ENCODE measurements at places on chromosomes 12 and 14.

DNA sequence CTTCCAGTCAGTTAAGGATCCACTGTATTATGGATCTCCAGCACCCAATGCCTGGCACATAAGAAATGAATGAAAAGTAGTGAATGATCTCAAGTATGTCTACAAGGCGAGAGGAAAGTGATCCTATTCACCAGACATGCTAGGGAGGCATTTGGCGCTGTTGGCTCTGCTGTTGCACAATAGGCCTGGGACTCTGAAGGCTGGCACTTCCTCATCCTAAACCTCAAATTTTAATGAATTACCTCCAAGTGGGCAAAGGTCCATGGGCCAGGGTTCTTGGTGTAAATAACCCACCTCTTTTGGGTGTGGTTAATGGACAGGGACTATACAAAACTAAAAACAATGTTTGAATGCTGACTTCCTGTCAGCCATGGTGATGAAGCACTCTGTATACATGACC is 173.4 kb upstream of the PZP start:
- no peak for DNase-seq

DNA sequence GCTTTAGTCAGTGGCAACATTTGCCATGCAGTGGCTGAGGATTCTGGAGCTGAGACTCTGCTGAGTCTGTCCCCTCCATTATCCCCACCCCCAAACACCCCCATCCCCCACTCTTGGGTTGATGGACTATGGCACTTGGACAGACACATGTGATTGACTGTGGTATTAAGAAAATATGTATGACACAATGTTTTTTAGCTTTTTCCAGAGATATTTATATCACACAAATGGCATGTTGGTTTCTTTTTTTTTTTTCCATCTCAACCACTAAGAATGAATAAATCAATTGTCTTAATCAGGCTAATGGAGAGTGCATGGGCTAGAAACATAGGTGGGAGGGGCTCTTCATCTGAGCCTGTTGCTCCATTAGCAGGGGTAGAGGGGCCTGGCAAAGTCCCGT is 30.7 kb upstream of the MAP1LC3B2 start:
- DNase-seq: no peak

DNA sequence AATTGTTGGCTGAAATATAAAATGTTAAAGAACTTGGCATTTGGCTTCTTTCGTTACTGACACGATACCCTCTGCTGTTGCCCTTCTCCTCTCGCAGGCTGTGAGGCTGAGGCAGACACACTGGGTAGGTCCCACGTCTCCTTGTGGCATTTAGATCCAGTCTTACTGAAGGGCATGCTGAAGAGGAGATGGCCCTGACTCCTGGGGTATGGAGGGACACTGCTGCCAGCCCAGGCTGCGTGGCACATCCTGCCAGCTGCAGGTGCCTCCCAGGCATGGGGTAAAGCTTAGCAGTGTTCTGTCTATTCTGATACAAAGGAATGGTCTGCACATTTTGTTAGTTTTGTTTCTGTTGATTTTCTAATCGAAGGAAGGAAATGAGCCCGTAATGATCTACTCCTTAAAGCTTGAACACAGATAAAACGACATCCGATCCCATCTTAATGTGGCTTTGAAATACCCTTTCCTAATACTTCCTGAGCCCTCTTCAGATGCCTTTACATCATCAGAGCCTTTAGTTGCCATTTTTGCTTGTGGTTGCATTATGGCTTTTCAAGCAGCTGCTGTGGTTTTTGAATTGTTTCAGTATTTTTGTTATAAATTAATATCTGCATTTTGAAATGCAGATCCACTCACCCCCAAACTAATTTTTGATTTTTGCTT is 61.1 kb downstream of the WDR20 start:
- DNase-seq: no peak

- DNase-seq: no peak
These were observed 114.7 kb upstream of the AMN1 start for GRCh38 chr12:31843398-31844095.

DNA sequence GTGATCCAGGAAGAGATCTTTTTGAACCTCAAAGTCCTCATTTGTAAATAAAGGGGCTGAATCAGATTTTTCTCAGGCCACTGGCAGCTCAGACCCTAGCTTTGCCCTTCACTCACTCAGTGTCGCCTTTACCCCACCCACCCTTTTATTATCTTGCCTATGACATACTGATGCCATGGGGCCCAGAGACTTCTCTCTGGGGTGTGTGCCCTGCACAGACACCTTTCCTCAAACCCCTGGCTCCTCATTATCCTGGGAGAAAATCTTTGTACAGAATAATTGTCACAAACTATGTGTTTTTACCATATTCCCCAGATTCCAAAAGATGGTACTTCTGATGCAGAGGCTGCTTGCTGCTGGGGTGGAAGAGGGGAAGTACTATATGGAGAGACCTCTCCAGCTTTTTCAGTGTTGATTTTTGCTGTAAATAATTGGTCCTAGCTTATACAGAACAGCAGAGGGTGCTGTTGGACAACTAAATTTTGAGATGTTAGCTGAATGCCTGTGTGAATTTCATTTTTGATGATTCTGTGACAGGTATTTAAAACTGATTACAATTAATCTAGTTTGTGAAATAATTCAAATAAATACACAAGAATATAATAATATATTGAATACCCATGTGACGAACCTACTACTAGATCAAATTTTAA is 53.9 kb upstream of the DCD start:
- peak; percentile 91 for DNase-seq

- no peak for DNase-seq
These were observed 20.0 kb downstream of the PROX2 start for GRCh38 chr14:74855945-74856344.

GRCh38 chr12:50947933-50948626 is 4.3 kb upstream of the HIGD1C start:
- DNase-seq: no peak

- DNase-seq: no peak
These were observed 213.5 kb upstream of the SLC38A2 start for GRCh38 chr12:46585854-46586621.

GRCh38 chr14:97116546-97116945 is 319.4 kb downstream of the VRK1 start:
- no peak for DNase-seq

GRCh38 chr12:51011955-51012354 is 14.2 kb downstream of the SLC11A2 start:
- no peak for DNase-seq

GRCh38 chr12:34605955-34606748 is 583.9 kb downstream of the ALG10 start:
- no peak for DNase-seq

DNA sequence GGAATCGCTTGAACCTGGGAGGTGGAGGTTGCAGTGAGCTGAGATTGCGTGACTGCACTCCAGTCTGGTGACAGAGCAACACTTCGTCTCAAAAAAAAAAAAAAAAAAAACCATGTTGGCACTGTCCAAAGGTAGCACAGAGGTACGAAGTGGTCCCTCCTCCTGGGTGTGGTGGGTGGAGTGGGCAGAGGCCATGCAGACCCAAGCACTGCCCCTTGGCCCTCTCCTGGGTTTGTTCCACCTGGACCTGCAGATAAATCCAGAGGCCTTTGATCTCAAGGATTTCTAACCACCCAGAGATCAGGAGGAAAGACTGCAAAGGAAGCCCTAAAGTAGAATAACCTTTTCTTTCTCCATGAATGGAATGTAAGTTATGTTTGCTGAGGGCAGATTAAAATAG is 8.7 kb upstream of the GALNT6 start:
- DNase-seq: no peak

GRCh38 chr12:7264538-7264937 is 39.3 kb upstream of the ACSM4 start:
- DNase-seq: no peak

GRCh38 chr14:105857826-105858675 is 331.7 kb downstream of the TMEM121 start:
- DNase-seq: no peak

DNA sequence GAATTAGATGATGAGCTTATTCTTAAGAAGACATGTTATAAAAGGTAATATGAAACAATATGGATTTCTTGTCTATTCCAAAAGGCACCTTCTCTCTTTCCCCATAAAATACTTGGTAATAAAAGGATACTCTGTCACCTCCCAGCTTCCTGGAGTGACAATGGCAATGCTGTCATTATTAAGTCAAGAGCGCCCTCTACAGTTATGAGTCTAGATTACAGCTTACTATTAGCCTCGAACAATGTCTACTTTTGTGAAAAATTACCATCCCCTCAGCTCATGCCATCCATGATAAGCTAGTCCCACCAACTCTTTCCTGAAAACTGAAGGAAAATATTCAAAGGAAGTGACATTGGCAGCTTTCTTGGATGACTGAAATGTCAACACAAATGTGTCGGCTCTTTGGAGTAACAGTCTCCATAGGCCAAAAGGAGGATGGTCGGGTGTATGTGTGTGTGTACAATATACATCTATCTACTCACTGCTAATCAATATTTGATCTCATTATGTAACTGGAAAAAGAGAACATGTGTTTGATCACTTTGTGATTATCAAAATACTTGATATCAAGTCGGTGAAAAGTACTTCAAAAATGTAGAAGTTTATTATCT is 48.7 kb upstream of the CDKN3 start:
- DNase-seq: peak; percentile 45

GRCh38 chr12:92191061-92191460 is 45.4 kb upstream of the BTG1 start:
- DNase-seq: no peak

DNA sequence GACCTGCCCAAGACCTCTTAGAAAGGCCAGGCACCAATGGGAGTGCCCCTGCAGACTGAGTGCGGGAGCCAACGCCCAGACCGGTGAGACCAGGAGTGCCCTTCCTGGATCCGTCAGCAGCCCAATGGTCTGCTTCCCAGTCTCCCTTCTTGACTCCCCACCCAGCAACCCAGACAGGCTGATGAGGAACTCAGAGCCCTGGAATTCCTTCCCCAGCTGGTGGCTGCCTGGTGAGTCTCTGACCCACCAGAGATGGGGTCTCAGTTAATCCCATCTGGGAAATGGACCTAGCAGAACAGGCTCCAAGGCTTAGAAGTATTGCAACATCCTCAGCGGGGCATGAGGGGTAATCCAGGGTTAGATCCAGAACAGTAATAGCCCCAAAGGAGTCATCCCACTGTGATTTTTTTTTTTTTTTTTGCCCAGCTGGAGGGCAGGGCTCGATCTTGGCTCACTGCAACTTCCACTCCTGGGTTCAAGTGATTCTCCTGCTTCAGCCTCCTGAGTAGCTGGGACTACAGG is 1.5 kb upstream of the RASAL1 start:
- DNase-seq: no peak

- DNase-seq: no peak
These were observed 17.1 kb upstream of the VDR start for GRCh38 chr12:47921907-47922306.

GRCh38 chr12:102885043-102885932 is 31.8 kb downstream of the PAH start:
- DNase-seq: no peak

GRCh38 chr14:80584744-80585505 is 356.6 kb downstream of the CEP128 start:
- no peak for DNase-seq

GRCh38 chr12:82299319-82300025 is 58.7 kb downstream of the CCDC59 start:
- peak; percentile 60 for DNase-seq

GRCh38 chr12:132204793-132205270 is 60.6 kb downstream of the NOC4L start:
- no peak for DNase-seq

- no peak for DNase-seq
These were observed 263.2 kb upstream of the NPAS3 start for GRCh38 chr14:32675433-32675832.

- DNase-seq: peak; percentile 14
These were observed 1.4 kb downstream of the SGPP1 start for GRCh38 chr14:63726499-63726898.

GRCh38 chr12:52205612-52206303 is 13.9 kb upstream of the KRT80 start:
- DNase-seq: no peak

DNA sequence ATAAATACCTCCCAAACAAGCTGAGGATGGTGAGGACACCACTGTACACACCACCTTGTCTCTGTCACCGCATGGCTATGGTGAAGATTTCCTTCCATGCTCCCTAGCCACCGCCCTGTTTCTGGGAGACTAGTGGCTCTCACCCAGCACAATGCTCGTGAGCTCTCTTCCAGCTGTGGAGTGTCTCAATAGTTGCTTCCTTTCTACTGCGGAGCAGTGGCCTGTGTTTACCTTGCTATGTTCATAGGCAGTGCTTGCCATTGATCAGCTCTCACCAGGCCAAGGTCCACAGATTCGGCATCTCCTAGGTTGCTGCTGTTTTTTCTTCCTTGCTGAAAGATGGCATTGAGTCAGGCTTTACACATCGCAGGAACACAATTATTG is 313.6 kb upstream of the RTL1 start:
- no peak for DNase-seq

GRCh38 chr14:105273062-105273461 is 24.7 kb downstream of the BTBD6 start:
- DNase-seq: no peak

DNA sequence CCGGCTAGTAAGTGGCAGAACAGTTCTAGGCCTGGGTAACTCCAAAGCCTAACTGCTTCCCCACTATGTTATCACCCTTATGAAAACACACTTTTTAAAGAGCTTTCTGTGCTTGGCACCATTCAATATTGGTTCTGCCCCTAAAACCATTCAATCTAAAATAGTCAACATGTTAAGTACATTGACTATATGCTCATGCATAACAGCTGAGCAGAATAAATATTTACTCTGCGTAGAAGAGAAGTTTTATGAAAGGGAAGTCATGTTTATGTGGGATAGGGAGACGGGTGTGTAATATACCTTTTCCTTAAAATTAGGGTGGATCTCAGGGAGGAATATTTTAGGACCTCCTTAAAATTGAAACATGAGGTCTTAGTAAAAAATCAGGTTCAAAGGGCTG is 80.5 kb downstream of the SAMD4A start:
- no peak for DNase-seq

GRCh38 chr14:61064210-61064609 is 83.2 kb downstream of the SLC38A6 start:
- no peak for DNase-seq

GRCh38 chr12:11765817-11766794 is 116.6 kb downstream of the ETV6 start:
- no peak for DNase-seq

DNA sequence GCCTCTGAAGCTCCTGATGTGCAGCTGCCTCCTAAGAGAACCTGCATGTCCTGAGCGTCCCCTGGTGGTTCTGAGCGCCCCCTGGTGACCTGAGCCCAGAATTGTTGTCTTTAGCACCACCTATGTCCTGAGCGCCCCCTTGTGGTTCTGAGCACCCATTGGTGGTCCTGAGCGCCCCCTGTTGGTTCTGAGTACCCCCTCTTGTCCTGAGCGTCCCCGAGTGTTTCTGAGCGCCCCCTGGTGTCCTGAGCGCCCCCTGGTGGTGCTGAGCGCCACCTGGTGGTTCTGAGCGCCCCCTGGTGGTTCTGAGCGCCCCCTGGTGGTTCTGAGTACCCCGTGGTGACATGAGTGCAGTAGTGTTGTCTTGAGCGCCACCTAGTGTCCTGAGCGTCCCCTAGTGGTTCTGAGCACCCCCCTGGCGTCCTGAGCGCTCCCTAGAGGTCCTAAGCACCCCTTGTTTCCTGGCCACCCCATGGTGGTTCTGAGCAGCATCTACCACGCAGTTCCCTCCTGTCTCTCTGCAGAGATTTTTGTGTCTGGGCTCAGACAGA is 782.5 kb downstream of the TMEM121 start:
- no peak for DNase-seq

All from spinal cord (tissue), 10 donors.